ENCODE measurements at places on chromosomes 13 and 19.

DNA sequence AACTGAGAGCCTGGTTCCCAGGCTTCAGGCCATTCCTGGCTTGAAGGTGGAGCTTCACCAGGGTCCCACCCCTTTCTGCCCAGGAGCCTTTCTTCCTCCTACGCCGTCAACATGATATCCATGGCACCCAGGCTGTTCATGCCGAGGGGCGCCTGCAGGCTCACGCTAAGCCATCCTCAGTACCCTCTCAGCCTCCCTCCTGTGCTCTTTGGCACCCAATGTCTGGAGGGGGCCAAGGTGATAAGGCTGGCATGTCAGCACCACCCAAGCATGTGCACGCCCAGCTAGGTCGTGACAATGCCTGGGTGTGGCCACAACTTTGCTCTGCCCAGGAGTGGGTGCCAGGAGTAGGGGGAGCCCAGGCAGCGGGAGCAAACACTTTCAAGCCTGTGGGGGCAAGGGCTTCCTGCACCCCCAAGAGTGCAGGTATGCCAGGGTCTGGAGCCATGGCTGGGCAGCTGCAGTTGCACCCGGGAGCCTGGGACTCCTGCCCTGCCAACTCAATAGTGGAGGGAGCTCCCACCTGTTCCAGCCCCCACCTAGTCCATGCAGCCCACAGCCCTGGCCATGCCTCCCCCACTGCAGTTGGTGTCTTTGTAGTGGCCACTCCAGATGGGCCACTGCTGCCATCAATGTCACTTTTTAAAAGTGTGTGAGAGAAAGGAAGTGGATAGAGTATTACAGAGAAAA is 219.9 kb downstream of the MAB21L1 start:
- no peak for DNase-seq

- DNase-seq: no peak
Measured at GRCh38 chr19:33125929-33126388, 6.0 kb upstream of the WDR88 start.

DNA sequence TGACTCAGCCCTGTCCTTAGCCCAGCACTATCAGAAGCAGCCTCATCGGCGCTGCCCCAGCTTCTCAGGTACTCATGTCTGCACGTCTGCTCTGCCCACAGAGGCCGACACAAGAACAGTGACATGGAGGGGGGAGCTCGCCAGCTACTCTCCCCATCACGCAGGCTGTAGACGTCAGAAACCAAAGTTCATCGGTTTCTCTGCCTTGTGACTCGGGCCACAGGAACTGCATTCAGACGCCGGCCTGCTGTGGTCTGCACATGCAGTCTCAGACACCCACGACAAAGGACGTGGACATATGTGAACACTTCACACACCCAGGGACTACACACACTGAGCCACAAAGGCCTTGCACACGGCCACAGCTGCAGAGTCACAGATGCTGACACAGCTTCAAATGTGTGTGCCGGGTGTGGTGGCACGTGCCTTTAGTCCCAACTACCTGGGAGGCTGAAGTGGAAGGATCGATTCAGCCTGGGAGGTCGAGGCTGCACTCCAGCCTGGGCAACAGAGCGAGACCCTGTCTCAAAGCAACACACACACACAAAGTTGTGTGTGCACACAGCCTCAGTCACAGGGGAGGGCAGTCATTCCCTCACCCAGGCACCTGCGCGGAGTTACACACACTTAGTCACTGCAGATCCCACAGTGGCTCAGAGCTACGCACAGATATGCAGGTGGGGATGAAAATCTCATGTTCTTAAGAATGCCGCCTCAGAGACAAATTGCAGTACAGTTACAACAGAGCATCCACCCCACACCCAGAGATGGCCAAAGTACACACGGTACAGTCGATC is 4.9 kb upstream of the ZFP36 start:
- DNase-seq: peak; percentile 87

GRCh38 chr13:67015976-67016600 is 214.0 kb downstream of the PCDH9 start:
- DNase-seq: no peak

- DNase-seq: no peak
Measured at GRCh38 chr19:53598361-53598760, 33.4 kb upstream of the DPRX start.

DNA sequence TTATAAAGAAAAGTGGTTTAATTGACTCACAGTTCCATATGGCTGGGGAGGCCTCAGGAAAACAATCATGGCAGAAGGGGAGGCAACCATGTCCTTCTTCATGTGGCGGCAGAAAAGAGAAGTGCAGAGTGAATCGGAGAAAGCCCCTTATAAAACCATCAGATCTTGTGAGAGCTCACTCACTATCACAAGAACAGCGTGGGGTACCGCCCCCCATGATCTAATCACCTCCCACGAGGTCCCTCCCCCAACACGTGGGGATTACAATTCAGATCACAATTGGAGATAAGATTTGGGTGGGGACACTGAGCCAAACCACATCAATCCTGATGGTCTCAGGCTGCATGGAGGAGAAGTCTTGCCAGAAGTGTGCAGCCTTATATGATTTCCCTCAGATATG is 26.0 kb downstream of the TM9SF2 start:
- DNase-seq: no peak

GRCh38 chr13:23561261-23561660 is 9.0 kb upstream of the TNFRSF19 start:
- no peak for DNase-seq

- DNase-seq: no peak
Measured at GRCh38 chr19:58385891-58386575, 1.0 kb upstream of the RPS5 start.

DNA sequence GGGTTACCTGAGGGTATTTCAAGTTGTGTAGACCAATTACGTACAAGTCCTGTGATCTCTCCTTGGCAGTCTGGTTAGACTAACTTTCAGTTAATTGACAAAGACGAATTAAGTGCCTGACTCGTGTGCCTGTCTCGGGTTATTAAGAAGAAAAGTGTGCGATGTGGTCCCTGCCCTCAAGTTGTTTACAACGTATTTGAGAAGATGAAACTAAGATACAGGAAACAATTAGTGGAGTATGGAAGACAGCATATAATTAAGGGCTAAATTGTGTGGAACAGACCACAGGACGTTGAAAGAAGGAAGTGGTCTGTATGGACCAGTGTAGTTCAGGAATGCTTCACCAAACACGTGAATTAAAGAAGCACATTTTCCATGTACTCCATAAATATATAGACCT is 49.2 kb downstream of the KLF5 start:
- no peak for DNase-seq

GRCh38 chr19:55386493-55386971 is 800 bp downstream of the RPL28 start:
- no peak for DNase-seq

- no peak for DNase-seq
Measured at GRCh38 chr13:101739382-101740178, 287.1 kb downstream of the ITGBL1 start.

GRCh38 chr13:110713981-110714796 is 689 bp downstream of the ING1 start:
- DNase-seq: no peak
